ENCODE measurements at places on chromosomes 4 and X.

GRCh38 chr4:54687887-54688841, 30.4 kb downstream of the KIT start:
- no peak for DNase-seq

DNA sequence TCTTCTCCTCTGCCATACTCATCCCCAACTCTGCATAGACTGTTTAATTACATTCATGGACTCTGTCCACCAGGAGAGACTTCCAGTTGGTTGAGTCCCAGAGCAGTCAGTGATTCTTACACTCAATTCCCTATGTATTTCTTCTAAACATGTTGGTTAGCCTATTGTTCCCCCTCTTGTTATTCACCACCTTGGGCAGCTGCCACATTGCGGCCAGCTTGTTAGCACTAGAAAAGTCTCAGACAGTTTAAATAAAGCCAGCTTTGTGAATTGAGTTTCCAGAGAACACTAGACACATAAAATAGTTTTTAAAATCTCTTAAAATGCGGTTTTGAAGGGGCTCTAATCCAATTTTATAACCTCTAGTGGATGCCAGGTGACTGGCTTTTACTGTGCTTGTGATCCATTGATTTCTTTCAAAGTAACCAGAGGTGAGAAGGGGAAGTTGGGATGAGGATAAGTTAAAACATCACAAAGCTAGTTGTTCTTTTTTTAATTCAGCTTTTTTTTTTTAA, 827.7 kb downstream of the FSTL5 start:
- no peak for DNase-seq

GRCh38 chr4:55670695-55671094, 34.6 kb upstream of the NMU start:
- DNase-seq, result no peak

DNA sequence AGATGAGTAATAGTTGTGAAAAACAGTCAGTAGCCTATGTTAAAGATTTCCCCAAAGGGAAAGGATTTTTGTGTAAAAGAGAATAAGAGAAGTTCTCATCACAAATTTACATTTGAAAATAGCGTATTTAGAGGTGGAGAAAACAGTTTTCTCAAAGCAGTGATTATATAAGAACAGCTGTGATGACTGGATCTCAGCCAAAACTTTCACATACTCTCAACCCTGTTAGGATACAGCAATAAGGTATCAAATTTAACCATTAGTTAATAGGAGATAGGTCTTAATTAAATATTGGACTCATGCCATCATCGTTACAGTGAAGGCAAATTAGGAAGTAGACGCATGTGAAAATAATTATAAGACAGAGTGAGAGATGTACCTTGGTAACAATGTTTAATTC, 622.7 kb downstream of the PCDH18 start:
- no peak for DNase-seq

DNA sequence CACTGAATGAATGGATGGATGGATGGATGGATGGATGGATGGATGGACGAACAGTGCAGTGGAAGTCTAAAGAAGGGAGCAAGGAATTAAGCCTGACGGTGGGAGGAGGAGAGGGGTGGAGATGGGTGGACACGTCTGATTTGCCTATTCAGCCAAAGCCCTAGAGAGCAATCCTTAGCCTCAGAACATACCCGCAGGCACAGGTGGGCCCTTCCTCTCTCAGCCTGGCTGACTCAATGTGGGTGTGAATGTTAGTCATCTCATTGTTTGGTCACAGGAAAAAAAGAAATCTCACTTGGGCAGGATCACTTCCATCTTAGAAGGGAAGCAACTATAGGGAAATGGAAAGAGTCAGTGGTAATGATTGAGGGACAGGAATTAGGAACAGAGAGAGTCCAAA, 165.9 kb downstream of the PJA1 start:
- DNase-seq, result no peak
